ENCODE measurements at places on chromosomes 7 and 10. TPM values are rescaled to one million over a fixed set of nuclear protein-coding genes. Genes with fewer than 3 reads are reported as not detected.

The FEZF1 gene
- total RNA-seq, result not detected

The MKI67 gene
- total RNA-seq, result 5.1 TPM

The ZNF239 gene
- total RNA-seq, result 8.4 TPM

The SLC39A12 gene
- not detected for total RNA-seq

The SPDYE18 gene
- 0.08 TPM for total RNA-seq

The CRYGN gene
- total RNA-seq, result 0.84 TPM

The DLX6 gene
- total RNA-seq, result not detected
